A549 treated with GW870086 at 1 μM for 4 hours (cell line): ENCODE measurements at places on chromosomes 7 and 10. TPM values are rescaled to one million over a fixed set of nuclear protein-coding genes. Genes with fewer than 3 reads are reported as not detected.

RBM28 gene
- total RNA-seq = 52.2 to 58.2 TPM (median 55.9 TPM) in 5 replicates

ANKRD1 gene
- 14.1 to 25.2 TPM (median 21.8 TPM) in 5 replicates for total RNA-seq

OR2A1 gene
- total RNA-seq = not detected in 5 replicates

LARP4B gene
- total RNA-seq = 30.7 to 37.6 TPM (median 37.2 TPM) in 5 replicates

UTF1 gene
- 0.12 TPM in 1 of 5 replicates, not detected in the others for total RNA-seq
